ENCODE measurements at places on chromosomes 12 and 14.

DNA sequence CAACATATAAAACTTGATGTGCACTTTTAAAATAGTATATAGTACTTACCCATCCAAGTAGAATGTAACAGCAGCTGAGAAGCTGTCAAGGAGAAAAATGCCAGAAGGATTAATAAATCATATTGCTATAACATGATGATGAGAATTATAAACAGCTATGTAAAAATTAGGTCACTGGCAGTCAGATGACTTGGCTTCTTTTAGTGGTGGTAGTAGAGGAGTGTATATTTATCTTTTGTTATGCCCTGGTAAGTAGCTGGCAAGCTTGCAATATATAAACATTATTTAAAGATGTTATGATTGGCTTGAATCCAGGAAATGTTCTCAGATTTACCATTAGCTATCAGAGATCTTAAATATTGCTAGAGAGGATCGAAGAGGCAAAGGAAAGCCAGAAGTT lies 471.0 kb upstream of the MGAT4C start:
- DNase-seq = no peak

- no peak for DNase-seq
Measured at GRCh38 chr12:29067430-29067829, 81.6 kb upstream of the FAR2 start.

DNA sequence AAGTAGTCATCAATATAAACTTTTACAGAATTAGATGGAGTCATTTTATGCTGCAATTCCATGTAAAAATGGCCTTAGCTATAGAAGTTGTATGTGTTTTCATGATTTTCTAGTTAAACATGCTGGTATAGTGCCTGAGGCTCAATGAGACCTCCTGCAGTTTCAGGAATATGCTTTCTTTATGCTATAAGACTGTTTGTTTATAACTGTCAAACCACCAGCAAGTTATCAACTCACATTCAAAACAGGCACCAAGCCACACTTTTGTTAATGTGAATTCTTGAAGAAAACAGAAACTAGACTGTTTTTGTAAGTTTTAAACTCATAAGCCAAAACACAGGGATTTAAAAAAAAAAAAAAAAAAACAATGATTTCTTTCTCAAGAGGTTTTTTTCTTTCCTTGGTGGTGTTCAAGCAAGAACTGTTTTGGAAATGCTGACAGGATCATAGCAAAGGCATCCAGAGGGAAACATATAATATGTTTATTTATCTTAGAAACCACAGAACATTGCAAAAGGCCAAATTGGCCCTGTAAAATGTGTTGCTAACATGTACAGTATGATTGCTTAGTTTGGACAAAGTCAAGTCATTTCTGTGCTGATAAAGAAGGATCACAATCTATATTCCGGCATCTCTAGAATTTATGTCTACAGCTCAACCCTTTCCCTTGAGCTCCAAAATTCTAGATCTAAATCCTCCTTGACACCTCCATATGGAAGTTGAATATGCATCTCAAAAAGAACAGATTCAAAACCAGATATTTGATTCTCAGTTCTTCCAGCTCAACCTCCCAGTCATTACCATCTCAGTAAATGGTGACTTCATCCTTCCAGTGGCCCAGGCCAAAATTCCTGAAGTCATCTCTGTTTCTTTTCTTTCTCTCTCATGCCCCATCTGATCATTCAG lies 29.0 kb upstream of the LUM start:
- DNase-seq = no peak

DNA sequence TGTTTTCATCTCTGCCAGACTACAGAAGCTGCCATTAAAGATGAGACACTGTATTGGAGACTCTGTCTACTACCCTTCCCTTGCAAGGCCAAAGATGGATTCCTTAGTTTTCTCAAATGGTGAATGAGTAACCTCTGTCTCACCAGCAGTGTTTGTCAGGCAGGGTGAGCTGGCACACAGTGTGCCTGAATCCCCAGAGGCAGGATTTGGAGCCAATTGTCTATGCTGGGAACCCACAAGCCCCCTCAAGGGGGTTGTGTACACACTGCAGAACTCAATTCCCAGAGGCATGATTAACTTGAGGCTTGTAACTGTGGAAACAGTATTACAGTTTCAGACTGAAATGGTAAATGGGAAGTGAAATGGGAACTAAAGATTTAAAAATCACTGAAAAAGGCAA lies 136.8 kb upstream of the PTPRB start:
- no peak for DNase-seq

DNA sequence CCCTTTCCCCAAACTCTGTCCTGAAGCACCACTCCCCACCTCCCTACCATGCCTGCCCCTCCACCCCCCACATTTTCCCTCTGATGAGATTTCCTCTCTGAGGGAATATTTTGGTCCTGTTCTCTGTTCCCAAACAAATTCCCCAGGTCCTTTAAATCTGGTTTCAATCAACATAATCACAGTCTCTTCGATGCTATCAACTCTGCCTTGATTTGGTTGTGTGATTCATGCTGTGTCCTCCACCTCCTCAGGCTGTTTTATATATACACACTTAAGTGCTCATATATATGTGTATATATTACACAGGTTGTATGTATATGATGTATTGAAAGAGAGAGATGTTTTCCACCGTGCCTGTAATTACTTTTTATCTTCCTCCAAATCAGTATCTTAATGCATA lies 36.0 kb downstream of the NTF3 start:
- no peak for DNase-seq

DNA sequence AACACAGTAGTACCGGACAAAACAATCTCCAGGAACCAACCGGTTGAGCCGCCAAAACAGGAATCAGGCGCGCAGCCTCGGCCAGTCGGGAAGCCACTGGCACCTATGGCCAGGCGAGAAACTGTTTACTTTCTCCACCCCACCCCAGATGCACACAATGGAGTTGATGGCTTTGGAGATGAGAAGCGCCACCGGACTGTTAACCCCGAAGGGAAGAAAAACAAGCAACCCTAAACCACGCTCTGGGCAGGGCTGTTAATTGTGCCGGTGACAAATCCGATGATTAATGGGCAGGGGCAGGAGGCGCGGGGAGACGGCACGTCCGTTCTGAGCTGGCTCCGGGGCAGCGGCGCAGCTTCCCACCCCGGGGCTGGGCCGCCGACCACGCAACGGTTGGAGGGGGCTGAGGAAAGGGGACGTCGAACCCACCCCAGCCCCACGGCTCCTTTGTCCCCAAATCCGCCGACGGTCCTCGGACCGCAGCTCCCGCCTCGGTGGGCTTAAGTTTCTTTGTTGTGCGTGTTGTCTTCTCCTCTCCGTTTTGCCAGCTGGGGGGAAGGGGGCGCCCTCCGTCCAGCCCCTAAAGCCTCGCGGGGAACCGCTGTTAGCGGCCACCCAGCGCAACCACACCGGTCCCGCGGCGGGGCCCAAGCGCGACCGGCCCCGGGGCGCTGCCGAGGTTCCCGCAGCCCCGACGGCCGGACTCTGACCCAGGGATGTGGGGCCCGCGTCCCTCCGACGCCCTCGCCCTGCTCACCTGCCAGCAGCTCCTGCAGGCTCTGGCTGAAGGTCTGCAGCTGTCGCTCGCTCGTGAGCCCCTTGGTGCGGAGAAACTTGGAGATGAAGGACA lies 790 bp downstream of the BTG1 start:
- no peak for DNase-seq

Data from naive B cell (primary cell).